Left lung (tissue), 14 donors: ENCODE measurements at places on chromosomes 16 and 17. TPM values are rescaled to one million over a fixed set of nuclear protein-coding genes. Genes with fewer than 3 reads are reported as not detected.

The ACE gene
- 51.2 TPM for total RNA-seq

The TMEM88 gene
- 6.5 TPM for total RNA-seq

The SOX9 gene
- 6.6 TPM for total RNA-seq

The ACLY gene
- total RNA-seq: 129 TPM

The ALOX12 gene
- total RNA-seq: 0.29 TPM

The KRTAP4-6 gene
- total RNA-seq: not detected

The SCGB1C2 gene
- not detected for total RNA-seq

The COG1 gene
- total RNA-seq: 32.2 TPM

The ANKRD40CL gene
- not detected for total RNA-seq

The ASPHD1 gene
- 3.6 TPM for total RNA-seq

The TBC1D26 gene
- total RNA-seq: not detected

The ITGAD gene
- total RNA-seq: 0.35 TPM

The KRTAP4-16 gene
- not detected for total RNA-seq

The RBFOX1 gene
- not detected for total RNA-seq

The ADAM11 gene
- total RNA-seq: 0.13 TPM

The TBC1D28 gene
- total RNA-seq: not detected

The KRTAP9-3 gene
- not detected for total RNA-seq

The DNAAF8 gene
- 1.2 TPM for total RNA-seq

The SPIRE2 gene
- total RNA-seq: 12.3 TPM

The MAPT gene
- total RNA-seq: 1.9 TPM

The TBC1D3I gene
- total RNA-seq: 0.76 TPM

The KRTAP4-1 gene
- total RNA-seq: not detected

The GUCY2D gene
- total RNA-seq: 1.1 TPM

The STXBP4 gene
- 15.7 TPM for total RNA-seq

The OR1A1 gene
- total RNA-seq: not detected

The TRPV2 gene
- total RNA-seq: 58.0 TPM

The RILP gene
- 21.2 TPM for total RNA-seq

The MYO19 gene
- total RNA-seq: 80.8 TPM

The CDH1 gene
- 292 TPM for total RNA-seq

The ATP2C2 gene
- 38.1 TPM for total RNA-seq

The RAB37 gene
- 4.8 TPM for total RNA-seq

The IL34 gene
- total RNA-seq: 2.1 TPM

The TBC1D3C gene
- not detected for total RNA-seq

The HID1 gene
- total RNA-seq: 32.1 TPM

The SGSM2 gene
- total RNA-seq: 52.7 TPM

The DHODH gene
- 5.4 TPM for total RNA-seq

The CDC6 gene
- total RNA-seq: 24.1 TPM

The CCDC78 gene
- 13.7 TPM for total RNA-seq

The CNEP1R1 gene
- 22.2 TPM for total RNA-seq

The HOXB5 gene
- 3.3 TPM for total RNA-seq

The GPS1 gene
- total RNA-seq: 101 TPM

The FBXW10B gene
- 1.4 TPM for total RNA-seq

The ABAT gene
- 8.0 TPM for total RNA-seq

The SCPEP1 gene
- 120 TPM for total RNA-seq

The CYTH1 gene
- 65.1 TPM for total RNA-seq

The KPNB1 gene
- total RNA-seq: 195 TPM

The CACNG3 gene
- not detected for total RNA-seq

The SHCBP1 gene
- total RNA-seq: 8.6 TPM

The TMEM114 gene
- not detected for total RNA-seq

The SLC5A10 gene
- not detected for total RNA-seq

The KRTAP4-9 gene
- not detected for total RNA-seq

The NPTX1 gene
- total RNA-seq: 0.17 TPM
